ENCODE measurements at places on chromosomes 4 and X.

- no peak for DNase-seq
Observed at GRCh38 chr4:54566608-54567007, 91.1 kb upstream of the KIT start.

GRCh38 chrX:155873188-155873587, 8.0 kb upstream of the VAMP7 start:
- DNase-seq = no peak

DNA sequence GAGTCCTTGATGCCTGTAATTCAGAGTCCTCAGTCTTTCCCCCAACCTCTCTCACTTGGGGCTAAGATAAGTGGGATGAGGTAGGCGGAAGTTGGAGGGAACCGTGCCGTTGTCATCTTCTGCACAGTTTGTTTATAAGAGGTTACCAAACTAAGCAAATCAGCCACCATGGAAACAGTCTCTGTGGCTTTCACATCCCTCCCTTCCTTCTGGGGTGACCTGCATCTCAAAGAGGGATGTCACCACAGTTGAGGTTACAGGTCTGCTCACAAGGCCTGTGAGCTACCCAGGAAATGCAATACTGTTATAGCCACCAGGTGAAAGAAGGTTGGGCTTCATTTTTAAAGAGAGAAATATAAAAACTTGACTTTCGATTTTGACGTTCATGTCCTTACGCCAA, 26.3 kb downstream of the RTL5 start:
- DNase-seq = no peak

- DNase-seq = no peak
Observed at GRCh38 chr4:173317004-173317403, 17.2 kb downstream of the HMGB2 start.

- no peak for DNase-seq
Observed at GRCh38 chr4:103482471-103482870, 237.3 kb downstream of the TACR3 start.

DNA sequence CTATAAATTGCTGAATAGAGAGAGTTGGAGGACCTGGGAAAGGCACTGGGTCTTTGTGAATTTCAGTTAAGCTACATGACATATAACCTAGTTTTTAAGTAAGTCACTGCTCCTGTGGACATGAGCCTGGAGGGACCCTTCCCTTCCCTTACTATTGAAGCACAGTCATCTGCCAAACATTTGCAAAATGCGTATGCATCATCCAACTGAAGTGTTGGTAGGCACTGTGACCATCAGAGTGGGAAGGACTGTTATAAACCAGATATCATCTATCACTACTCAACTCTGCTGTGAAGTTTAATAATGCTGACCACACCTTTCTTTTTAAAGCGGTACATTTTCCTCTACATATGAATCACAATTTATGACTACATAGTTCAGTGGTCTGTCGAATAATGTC, 5.2 kb downstream of the GABRA3 start:
- no peak for DNase-seq

GRCh38 chr4:150155391-150155790, 77.1 kb downstream of the DCLK2 start:
- DNase-seq = no peak

GRCh38 chr4:33709247-33709646, 2535.1 kb downstream of the ARAP2 start:
- no peak for DNase-seq

DNA sequence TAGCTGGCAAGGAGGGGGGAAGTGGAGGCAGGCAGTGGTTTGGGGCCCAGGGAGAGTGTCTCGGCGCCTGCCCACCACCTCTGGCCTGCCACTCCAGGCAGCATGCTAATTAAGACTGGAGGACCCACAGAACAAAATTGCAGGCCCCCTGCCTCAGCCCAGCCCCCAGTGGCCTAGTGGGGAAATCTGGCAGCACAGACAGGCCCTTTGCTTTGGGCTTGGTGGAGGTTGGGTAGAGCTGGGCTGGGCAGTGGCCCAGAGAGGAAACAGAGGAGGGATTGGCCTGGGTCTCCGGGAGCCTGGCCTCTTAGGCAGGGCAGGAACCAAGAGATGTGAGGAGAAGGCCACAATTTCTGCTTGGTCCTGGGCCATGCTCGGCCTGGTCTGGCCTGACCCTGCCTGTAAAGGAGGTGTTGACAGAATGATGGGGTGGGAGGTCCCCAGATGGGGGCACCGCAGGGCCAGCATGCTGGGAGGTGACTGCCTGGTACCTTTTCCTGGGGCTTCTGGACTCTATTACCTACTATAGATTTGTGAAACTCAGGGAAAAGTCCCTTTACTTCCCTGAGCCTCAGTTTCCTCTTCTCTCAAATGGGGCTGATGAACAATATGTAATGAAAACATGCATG, 92.4 kb upstream of the PJA1 start:
- DNase-seq = no peak

DNA sequence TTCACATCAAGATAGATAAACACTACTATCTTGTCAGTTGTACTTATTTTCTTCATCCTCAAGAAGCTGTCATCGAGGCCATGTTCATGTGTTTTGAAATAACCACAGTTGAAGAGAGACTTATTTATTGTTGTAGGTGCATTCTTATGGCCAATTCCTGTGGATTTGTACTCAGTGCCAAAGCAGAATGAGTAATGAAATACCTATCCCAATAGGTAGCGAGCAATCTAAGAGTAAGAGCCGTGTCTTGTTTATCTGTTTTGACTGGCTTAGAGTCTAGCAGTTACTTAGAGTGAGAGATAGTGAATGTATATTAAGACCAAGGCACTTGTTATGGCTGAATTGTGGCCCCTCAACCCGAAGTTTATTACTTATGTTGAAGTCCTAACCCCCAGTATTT, 631.0 kb upstream of the SPANXN1 start:
- DNase-seq = no peak

DNA sequence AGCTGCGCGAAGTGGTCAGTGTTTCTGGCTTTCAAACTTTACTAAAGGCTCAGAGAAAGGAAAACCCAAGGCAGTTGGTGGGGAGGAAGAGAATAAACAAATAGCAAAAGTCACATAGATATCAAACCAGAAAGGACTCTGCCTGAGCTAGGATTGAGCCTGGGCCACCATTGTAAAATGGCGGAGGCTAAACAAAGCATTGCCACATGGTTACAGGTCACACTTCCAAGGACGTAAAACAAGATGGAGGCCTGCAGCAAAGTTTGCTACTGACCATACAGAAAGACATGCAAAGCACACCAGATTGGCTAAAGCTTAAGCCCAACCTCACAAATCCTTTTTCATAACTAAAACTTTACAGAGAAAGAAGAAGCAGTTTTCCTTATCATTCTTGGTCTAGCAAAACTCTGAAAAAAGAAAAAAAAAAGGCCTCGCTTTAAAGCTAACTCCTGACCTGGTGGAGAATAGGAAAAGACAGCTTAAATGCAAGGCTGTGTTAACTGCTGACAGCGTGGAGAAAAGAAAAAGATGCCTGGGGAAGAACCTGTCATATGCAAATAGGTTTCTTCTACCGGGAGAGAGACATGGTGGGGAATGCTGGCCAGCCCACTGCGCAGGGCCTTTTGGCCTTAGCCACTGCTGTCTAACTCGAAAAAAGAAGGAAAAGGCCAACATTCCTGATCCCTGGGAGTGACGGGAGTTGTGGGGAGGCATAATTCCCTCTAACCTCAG, 81.8 kb upstream of the SMARCA5 start:
- DNase-seq = no peak

DNA sequence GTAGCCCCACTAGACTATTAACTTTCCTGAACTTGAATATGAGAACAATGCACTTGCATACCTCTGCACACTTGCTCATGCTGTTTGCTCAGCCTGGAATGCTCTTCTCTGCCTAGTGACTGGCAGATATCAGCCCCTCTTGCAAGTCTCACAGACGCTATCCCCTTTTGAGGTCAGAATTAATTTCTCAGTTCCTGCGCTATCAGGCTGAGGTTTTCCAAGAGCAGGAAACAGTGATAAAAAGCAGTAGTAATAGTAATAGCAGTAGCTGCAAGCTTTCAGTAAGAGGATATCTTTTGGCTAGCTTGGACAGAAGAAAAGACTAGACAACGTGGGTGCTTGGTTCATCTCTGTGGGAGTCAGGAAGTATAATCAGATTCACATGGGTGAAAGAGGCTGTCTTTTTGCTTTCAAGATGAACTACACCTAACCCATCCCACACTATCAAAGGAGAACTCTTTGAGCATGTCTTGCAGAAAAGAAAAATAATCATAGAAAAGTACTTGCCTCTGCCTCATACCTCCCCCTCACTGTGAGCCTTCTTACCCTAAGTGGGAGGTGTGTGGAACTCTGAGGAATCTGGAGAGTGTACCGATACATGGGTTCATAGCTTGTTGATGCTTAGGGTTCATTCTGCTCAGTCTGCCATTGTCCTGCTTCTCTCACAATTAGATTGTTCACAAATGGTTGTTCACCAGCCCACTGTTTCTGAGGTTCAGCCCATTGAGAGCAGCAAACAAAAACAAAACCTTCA, 11.3 kb upstream of the DRP2 start:
- DNase-seq = no peak

- DNase-seq = no peak
Observed at GRCh38 chr4:174373821-174374220, 90.1 kb downstream of the CEP44 start.

GRCh38 chrX:136768469-136769084, 12.2 kb downstream of the ARHGEF6 start:
- no peak for DNase-seq

DNA sequence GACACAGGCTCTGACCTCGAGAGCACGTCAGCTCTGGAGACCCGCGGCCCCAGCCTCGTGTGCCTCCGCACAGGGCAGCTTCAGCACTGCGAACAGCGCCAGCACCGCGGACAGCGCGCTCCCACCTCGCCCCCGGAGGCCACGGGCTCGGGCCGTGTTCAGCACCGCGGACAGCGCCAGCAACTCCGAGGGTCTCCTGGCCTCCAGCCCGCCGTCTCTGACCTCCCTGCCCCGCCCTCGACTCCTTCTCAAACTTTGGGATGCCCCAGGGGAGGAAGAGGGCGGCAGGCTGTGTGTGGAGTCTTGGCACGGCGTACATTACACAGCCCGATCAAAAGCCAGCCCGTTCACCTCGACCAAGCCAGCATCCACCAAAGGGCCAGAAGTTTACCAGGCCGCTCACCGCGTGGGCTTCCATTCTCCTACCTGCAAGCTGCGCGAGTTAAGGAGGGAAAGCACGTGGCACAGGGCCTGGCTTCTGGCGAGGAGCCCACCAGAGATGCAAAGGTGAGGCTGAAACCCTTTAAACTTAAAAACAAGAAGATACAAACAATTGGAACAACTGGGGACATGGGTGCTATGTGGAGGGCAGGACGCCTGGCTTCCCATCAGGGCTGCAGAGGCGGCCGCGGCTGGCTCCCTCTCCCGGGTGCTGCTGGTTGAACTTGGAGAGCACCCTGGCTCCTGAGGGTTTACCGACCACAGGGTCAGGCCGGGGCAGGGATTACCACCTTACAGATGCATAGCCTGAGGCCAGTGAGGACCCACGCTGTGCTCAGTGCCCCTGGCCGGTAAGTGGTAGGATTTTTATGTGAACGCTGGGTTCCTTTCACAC, 4.5 kb upstream of the NKX1-1 start:
- no peak for DNase-seq

GRCh38 chr4:175657571-175657970, 154.5 kb downstream of the GPM6A start:
- DNase-seq = no peak

- no peak for DNase-seq
Observed at GRCh38 chr4:184269879-184270430, 52.3 kb upstream of the ENPP6 start.

DNA sequence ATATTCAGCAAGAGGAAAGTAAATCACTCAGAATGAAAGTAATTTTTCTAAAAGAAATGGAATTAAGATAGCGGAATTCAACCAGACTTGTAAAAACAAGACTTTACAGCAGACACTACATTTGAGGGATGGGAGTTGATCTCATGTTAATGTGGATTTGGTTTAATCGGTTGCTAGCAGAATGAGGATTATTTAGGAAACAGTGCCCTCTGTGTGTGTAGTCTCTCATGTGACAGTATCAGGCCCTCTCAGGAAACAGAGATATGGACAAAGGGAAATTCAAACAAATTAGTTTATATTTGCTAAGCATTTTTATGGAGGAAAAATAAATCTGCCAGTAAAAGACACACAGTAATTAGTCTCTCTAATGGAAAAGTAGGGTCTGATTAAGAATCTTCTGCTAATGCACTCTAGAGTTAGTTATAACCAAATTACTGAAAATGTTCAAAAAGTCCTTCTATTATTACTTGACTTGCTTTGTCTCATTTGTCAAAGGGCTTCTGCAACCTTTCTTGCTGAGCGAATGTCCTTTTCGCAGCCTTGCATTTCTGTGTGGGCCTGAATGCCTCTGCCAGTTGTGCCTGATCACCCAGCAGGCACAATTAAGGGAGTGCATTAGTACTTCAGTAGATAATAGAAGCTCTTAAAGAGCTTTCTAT, 1282.3 kb upstream of the TENM3 start:
- DNase-seq = no peak

DNA sequence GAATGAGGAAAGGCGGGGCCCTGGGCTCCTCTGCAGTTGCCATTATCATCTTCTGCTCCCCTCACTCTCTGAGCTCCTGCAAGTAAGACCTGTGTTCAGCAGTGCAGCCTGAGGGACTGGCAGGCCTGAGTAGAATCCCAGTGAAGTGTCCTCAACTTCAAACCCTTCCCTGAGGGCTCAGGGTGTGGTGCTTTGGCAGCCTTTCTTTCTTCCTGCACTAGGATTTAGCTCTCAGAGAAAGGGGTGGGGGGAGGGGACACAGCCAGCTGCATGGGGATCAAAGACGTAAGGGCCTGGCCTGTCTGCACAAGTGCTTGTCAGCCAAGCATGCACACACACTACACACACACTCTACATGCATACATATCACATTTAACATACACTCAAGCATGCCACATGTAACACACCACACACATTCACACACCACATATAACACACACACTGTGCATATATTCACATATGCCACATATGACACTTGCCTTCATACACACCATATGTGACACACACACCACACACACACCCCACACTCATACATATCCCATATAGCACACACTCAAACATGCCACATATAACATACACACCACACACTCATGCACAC, 223.4 kb upstream of the RPL34 start:
- no peak for DNase-seq

- no peak for DNase-seq
Observed at GRCh38 chr4:185885604-185886003, 73.6 kb upstream of the SORBS2 start.

- DNase-seq = no peak
Observed at GRCh38 chr4:77199276-77199675, 42.3 kb downstream of the CCNG2 start.

GRCh38 chrX:72461766-72462165, 110.9 kb downstream of the HDAC8 start:
- no peak for DNase-seq

DNA sequence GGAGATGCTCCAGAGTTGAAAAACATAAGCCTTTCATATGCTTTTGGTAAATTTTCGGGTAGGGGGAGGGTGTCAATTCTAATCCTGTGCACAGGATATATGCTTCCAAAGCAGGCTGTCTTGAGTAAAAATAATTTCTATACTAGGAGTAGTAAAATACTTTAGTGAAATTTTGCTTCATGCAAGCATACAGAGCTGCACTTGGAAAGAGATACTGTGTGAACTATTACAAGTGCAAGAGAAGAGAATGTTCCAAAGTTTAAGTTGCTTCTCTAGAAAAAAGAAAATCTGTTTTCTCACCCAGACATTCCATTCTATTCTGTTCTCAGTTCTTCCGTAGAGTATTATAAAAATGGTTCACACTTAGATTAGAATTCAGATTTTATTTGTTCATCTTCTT, 324.6 kb upstream of the AADAT start:
- DNase-seq = no peak

GRCh38 chrX:50111742-50112141, 89.1 kb downstream of the AKAP4 start:
- DNase-seq = no peak
